ENCODE measurements at places on chromosomes 6 and 20.

DNA sequence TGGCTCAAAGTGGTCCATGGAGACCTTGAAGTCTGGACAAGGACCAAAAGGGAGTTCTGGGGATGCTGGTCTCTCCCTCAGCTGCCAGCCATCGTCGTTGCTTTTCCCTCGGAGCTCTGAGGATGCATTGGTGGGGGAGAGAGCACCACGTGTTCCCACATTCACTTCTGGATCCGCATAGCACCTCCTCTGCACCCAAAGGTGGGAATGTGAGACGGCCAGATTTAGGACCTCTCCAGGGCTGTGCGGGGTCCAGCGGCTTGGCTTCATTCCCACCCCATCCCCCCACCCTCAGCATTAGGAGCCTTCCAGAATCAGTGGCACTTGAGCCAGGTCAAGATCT, 1.1 kb downstream of the EPB41L1 start:
- DNase-seq, result no peak

- no peak for DNase-seq
Observed at GRCh38 chr6:13924146-13924948, 405 bp upstream of the RNF182 start.

- DNase-seq, result no peak
Observed at GRCh38 chr6:108927927-108928326, 79.7 kb downstream of the ARMC2 start.

- DNase-seq, result no peak
Observed at GRCh38 chr6:77425216-77425615, 38.1 kb downstream of the HTR1B start.

DNA sequence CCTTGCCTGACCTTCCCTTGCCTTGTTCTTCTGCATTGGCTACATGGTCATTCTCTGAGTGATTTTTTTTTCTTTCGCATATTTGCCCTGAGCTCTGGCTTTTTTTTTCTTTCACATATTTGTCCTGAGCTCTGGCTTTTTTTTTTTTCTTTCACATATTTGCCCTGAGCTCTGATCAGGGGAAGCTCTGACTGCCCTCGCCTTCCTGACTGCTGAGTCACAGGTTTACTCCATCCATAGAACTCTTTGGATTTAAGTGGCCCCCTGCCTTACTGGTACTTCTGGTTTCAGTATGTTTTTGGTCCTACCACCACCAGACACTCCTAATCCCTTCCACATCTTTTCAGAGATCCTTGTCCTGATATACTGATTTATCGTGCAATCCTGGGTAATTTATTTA, 201.1 kb downstream of the OGFRL1 start:
- no peak for DNase-seq

GRCh38 chr6:23228439-23229024, 659.2 kb downstream of the HDGFL1 start:
- DNase-seq, result no peak

GRCh38 chr6:82568290-82568993, 204.8 kb downstream of the TPBG start:
- no peak for DNase-seq

DNA sequence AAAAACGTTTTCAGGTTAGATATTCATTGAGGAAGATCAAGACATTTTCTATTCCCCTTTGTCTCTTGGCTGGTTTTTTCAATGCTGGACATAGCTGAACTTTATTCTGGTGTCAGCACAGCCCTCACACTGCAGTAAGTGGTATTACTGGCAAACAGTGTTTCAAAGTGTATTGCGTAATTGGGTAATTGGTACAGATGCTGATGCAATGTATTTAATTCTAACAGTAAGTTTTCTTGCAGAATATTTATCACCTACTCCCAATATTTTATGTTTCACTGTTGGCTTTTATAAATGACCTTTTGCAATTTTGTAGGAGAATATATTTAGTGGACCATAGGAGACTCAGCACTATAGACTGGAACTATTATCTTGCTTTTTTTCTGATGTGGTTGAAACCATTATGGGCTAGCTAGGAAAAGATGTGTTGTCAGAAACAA, 287.6 kb upstream of the SOX4 start:
- DNase-seq, result no peak

DNA sequence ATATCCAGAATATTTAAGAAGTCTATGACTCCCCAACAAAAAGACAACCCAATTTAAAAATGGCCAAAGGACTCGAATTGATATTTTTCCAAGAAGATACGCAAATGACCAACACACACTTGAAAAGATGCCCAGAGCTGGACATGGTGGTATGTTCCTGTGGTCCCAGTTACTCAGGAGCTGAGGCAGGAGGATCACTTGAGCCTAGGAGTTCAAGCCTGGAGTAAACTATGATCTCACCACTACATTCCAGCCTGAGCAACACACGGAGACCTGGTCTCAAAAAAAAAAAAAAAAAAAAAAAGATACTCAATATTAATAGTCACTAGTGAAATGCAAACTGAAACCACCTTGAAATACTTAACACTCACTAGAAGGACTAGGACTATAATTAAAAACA, 12.2 kb upstream of the ARMC2 start:
- DNase-seq, result no peak

DNA sequence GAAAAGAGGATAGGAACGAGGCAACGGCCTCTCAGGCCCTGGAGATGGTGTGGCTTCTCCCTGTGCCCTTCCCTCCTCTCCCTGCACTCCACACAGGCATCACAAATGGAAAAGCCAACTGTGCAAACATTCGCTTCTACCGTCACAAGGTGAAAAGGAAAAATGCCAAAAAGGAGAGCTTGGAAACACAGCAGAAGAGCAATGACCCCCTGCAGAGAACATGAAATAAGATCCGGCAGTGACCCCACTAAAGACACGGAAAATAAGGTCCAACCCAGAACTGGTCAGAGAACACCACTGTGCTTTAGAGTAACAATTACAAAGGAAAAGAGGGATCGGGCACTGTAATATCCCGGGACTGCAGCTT, 63.0 kb downstream of the SLC22A23 start:
- DNase-seq, result no peak

DNA sequence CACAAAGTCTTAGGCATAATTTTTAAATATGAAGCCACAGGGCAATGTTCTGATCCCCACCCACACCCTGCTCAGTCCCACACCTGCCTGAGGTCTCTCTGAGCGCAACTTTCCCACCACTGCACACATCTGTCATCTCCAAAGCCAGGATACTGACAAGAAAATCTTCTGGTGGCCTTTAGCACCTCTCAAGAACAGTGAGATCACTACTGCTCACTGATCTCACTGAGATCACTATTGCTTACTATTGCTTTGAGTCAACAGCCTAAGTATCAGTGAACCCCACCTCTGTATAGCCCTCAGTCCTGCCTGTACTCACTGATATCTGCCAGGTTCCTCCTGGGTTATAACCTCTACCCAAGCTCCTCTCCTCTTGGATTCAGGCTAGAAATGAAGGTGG, 6.4 kb downstream of the TNFRSF21 start:
- DNase-seq, result no peak

DNA sequence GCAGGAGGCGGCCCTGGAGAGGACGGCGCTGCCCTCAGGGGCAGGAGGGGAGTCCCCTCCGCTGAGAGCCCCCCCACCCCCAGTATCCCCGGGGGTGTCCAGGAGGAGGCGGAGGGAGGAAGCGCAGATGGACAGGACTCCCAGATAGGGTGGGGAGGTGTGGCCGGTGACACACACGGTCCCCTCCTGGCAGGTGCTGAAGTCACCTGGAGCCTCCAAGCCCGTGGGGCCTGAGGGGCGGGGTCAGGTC, 1.4 kb downstream of the STMN3 start:
- no peak for DNase-seq

DNA sequence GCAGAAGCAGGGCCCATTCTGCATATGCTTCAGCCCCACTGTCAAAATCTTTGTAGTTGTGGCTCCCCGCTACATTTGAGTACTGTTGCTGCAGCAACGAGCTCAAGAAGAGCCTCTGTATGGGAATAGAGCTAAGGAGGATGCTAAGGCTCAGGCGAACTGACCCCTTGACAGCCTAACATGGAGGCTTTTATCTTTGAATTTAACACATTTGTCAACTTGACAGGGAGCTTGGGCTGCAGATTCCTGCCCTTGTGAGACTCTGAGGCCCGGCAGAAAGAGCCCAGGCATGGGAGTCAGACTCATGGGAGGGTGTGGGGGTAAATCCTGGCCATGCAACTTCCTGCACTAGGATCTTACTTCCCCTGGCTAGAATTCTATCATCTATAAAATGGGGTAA, 278.7 kb upstream of the CITED2 start:
- DNase-seq, result no peak

- DNase-seq, result peak; percentile 21
Observed at GRCh38 chr6:4775494-4776130, 592 bp upstream of the CDYL start.

- no peak for DNase-seq
Observed at GRCh38 chr6:81929828-81930227, 177.3 kb upstream of the TENT5A start.

- DNase-seq, result no peak
Observed at GRCh38 chr20:53080969-53081871, 109.1 kb downstream of the TSHZ2 start.

GRCh38 chr6:163449076-163449475, 34.6 kb downstream of the QKI start:
- no peak for DNase-seq

GRCh38 chr6:132484680-132485018, 28.3 kb downstream of the STX7 start:
- DNase-seq, result no peak

DNA sequence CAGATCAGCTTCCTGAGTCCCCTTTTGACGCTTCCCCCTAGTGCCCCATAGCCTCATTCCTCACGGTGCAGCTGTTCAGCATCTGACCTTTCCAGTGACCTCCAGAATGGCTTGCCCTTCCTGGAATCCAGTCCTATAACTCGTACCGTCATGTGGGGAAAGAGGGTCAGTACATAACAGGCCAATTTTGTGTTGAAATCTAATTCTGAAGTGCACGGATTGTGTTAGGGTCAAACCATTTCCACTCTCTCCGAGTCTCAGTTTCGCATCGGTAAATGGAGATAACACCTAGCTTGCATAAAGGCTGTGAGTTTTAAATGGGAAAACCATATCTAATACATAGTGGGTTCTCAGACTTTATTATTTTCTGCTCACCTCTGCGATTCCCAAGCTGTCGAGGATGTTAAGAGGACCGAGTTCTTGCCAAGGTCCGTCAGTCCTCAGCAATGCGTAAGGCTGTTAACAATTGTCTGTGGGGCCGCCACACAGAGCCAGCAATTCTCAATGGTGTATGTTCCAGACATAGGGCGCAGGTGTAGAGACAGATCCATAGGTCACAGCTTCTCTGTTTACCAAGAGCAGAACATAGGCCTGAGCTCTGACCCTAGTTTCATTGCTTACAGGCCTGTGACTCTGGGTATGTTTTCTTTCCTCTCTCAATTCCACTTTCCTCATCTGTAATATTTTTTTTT, 45.5 kb upstream of the CCR6 start:
- no peak for DNase-seq

- DNase-seq, result no peak
Observed at GRCh38 chr6:158017621-158018040, 36.0 kb downstream of the SYNJ2 start.

DNA sequence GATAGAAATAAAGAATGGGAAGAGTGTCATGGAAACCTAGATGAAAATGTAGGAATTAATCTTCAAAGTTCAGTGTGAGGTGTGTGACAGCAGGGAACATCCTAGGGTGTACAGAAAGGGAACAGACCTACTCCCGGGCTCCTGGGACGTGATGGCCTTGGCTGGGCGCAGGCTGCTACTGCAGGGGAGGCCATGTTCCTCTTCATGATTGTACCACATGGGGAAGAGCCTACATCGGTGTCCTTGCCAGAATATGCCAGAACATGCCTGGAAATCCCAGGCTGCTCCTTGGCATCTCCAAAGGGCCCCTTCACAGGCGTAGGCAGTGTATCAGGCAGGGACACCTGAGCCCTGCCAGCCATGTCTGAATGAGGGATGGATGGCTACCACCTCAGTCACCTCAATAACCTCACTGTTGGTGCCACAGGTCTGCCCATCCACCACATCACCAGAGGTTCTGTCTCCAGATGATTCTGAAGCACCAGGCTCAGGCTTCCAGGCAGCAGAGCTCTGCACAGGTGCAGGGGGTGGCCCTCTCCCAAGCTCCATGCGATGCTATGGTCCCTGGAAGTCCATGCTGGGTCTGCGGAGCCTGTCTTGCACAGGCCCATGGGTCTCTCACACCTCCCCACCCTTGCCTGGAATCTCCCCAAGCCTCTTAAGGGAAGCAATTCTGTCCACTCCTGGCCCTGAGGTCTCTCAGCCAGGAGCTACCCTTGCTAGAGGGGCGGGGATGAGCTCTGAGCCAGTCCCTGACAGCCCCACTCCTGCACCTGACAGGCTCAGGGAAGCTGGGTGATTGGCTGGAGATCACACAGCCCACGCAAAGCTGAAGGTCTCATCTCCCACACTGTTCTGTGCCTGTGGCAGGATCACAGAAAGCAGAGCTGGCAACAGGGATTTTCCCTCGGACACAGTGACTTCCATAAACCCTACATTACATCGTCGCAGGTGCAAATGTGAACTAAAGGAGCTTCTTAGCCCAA, 20.2 kb downstream of the RAMACL start:
- no peak for DNase-seq

DNA sequence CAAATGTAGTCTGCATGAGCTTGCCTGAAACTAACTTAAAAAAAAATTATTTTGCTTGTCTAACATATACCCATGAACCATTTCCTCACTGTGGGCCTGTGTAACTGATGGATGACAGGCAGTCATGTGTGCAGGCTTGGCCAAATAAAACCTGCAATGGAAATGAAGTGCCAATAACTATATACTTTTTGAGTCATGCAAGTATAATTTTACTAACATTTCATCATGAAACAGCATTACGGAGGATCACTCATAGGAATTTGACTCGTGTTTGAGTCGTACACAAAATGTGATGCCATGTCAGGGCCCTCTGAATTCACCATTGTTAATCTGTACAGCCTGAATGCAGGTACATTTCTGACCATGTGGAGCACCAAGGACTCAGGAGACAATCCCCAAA, 46.6 kb downstream of the HDDC2 start:
- no peak for DNase-seq

GRCh38 chr6:142238881-142239280, 62.9 kb upstream of the ADGRG6 start:
- no peak for DNase-seq

- DNase-seq, result no peak
Observed at GRCh38 chr6:136494710-136495109, 55.5 kb downstream of the MAP7 start.

DNA sequence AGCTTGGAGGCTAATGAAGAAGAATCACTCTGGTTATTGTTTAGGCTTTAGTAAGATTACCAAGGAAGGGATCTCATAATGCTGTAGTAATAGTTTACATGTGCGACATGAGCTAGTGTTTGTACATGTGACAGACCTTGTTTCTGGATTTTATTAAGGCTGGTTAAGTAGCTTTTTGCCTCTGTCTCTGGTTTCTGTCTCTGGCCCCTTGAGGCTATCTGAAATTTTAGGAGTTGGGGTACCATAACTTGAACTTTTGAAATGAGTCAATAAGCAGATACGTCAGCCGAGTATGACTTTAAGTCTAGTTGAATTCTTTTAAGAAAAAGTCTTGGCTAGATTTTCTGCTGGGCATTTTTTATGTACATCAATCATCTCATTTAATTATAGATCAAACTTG, 9.5 kb downstream of the CBFA2T2 start:
- no peak for DNase-seq

All from activated CD8-positive, alpha-beta memory T cell treated with anti-CD3 and anti-CD28 coated beads for 48 hours (primary cell).